ENCODE measurements at places on chromosomes 5 and 9. TPM values are rescaled to one million over a fixed set of nuclear protein-coding genes. Genes with fewer than 3 reads are reported as not detected.

Gene DAPK1
- 3.7 TPM for polyA plus RNA-seq

GRCh38 chr9:91682806-91683205 is 259.2 kb upstream of the NFIL3 start:
- peak; percentile 63 for DNase-seq

Gene NMUR2
- not detected for polyA plus RNA-seq

GRCh38 chr5:136081217-136081591 is 51.4 kb upstream of the SMAD5 start:
- DNase-seq, result no peak

Gene MARCOL
- not detected for polyA plus RNA-seq

- DNase-seq, result no peak
These were observed 281.0 kb downstream of the RASEF start for GRCh38 chr9:82781921-82782392.

Gene DOCK8
- 0.83 TPM for polyA plus RNA-seq

DNA sequence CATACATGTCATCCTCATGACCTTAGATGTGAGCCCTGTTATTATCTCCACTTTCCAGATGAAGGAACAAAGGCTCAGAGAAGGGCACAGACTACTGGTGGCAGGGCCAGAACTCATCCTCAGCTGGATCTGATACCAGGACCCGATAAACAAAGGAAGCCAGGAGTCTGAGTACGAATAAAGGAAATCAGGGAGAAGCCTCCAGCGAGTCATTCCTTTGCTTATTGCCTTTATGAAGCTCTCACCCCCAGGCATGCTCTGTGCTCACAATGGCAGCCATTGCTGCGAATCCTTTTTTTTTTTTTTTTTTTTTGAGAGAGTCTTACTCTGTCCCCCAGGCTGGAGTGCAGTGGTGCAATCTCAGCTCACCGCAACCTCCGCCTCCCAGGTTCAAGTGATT is 130.1 kb downstream of the GAPVD1 start:
- no peak for DNase-seq

GRCh38 chr5:68088302-68088701 is 127.3 kb upstream of the PIK3R1 start:
- DNase-seq, result no peak

DNA sequence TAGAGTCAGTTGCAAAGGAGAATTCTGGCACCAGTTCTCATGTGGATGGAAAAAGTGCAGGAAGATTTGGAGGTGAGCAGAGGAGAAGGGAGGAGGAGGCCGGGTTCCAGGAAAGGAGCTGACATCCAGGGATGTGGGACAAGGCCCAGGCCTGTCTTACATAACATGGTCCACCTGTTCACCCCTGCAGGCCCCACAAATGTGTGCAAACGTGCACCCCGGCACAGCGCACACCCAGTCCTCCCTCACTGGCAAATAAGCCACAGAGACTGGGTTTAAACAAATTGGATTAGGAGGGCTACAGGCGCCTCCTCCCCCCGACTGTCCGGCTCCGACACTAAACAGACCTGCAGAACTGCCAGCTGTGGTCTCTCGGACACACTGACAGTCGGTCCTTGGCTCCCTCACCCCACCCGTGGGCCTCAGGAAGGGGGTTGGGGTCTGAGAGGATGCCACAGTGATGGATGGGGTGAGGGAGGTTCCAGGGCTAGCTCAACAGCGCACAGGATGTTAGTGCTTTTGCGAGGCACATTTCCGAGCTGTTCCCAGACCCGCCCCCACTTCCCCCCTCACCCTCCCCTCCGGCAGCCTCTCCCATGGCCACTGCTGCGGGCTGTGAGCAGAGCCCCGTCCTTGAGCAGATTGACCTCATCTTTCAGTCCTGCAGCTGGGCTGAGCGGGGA is 43.4 kb upstream of the IL17B start:
- DNase-seq, result no peak

GRCh38 chr9:121179930-121180681 is 21.6 kb downstream of the RAB14 start:
- DNase-seq, result no peak

Gene MEIKIN
- not detected for polyA plus RNA-seq

DNA sequence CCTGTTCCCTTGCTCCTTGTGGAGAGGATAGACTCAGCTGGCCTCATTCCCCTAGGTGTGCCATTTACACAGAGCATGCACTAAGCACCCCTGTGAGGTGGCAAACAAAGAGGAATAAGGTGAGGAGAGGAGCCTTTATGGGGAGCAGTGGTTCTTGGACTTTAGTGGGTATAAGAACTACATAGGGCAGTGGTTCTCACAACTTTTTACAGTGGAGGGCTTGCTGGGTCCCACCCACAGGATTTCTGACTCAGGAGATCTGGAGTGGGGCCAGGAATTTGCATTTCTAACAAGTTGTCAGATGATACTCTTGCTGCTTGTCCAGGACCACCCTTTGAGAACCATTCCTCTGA is 42.0 kb downstream of the CSF1R start:
- peak; percentile 35 for DNase-seq

DNA sequence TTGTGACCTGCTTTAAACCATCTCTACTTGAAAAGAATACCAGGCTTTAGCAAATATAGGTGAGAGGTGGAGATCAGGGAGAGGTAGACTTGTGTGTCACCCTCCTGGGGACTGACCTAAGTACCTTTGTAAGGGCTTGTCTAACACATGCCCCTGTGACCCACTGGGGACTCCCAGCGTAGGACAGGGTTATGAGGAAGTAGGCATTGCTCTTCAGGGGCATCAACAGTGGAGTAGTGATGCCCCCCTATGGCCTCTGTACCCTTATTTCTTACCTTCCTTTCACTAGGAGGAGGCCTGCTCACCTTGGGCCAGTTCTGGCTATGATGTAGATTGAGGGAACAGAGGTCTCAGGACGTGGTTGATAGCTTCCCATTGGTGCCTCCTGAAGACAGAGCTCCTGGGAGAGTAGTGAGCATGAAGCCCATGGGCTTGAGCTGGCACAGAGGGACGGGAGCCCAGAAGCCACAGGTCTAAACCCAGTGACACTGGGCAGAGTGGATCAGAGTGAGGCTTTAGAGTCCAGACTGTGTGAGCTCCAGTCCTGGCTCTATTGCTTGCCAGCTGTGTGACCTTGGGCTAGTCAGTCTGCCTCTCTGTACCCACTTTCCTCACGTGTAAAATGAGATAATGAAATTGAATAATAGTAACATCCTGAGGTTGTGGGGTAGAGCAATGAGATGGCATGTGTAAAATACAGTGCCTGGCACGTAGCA is 191.7 kb downstream of the AOPEP start:
- DNase-seq, result no peak

DNA sequence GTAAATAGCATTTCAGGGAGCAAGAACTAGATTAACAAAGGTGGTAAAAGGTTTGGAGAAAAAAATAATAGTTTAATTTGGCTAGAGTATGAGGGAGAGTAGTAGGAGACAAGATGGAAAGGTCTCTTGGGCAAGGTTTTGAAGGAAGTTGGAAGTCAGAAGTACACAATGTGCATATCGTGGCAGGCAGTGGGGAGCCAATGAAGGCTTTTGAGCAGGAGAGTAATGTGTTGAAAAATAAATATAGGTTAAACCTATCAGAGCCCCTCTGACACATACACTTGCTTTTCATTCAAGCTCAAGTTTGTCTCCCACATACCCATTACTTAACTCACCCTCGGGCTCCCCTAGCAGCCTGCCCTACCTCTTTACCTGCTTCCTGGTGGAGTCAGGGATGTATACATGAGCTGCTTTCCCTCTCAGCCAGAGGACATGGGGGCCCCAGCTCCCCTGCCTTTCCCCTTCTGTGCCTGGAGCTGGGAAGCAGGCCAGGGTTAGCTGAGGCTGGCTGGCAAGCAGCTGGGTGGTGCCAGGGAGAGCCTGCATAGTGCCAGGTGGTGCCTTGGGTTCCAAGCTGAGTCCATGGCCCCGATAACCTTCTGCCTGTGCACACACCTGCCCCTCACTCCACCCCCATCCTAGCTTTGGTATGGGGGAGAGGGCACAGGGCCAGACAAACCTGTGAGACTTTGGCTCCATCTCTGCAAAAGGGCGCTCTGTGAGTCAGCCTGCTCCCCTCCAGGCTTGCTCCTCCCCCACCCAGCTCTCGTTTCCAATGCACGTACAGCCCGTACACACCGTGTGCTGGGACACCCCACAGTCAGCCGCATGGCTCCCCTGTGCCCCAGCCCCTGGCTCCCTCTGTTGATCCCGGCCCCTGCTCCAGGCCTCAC is at the start of gene CA9:
CA9 (plus strand) TSS at position 797 of the 893 bp plus-strand sequence; CDS start at position 829, 32 bp downstream.
- DNase-seq, result no peak

DNA sequence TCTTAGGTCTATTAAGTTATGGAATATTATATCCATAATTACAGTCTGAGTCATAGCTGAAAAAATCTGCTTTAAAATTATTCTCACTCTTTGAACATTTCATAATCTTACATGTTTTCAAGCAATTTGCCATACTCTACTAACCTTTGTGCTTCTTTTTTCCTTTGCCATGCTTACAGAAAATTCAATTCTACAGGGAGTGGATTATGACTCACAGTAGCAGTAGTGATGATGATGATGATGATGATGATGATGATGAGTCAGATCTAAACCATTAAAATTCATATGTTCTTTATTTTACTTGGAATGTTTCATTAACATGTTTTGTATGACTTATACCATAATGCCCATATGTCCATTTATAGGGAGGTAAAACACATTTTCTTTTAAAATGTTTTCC is 207.1 kb downstream of the VPS13A start:
- DNase-seq, result peak; percentile 49

- DNase-seq, result peak; percentile 29
These were observed 18.3 kb upstream of the HSDL2 start for GRCh38 chr9:112361601-112362000.

- DNase-seq, result no peak
These were observed 368.3 kb upstream of the SPATA31A5 start for GRCh38 chr9:60545878-60546385.

Gene SHISAL2B
- polyA plus RNA-seq, result not detected

- DNase-seq, result no peak
These were observed 47.0 kb upstream of the SELENOP start for GRCh38 chr5:42858687-42859086.

Gene SAXO1
- not detected for polyA plus RNA-seq
